Caki2 (cell line): ENCODE measurements at places on chromosomes 2 and 18. TPM values are rescaled to one million over a fixed set of nuclear protein-coding genes. Genes with fewer than 3 reads are reported as not detected.

Gene MAP3K19
- total RNA-seq, result not detected in 2 replicates

- peak; percentile 5 for DNase-seq
Observed at GRCh38 chr18:62249478-62250097, 62.5 kb downstream of the RELCH start.

GRCh38 chr2:20164061-20164733, 60.7 kb downstream of the SDC1 start:
- peak; percentile 40 for DNase-seq

DNA sequence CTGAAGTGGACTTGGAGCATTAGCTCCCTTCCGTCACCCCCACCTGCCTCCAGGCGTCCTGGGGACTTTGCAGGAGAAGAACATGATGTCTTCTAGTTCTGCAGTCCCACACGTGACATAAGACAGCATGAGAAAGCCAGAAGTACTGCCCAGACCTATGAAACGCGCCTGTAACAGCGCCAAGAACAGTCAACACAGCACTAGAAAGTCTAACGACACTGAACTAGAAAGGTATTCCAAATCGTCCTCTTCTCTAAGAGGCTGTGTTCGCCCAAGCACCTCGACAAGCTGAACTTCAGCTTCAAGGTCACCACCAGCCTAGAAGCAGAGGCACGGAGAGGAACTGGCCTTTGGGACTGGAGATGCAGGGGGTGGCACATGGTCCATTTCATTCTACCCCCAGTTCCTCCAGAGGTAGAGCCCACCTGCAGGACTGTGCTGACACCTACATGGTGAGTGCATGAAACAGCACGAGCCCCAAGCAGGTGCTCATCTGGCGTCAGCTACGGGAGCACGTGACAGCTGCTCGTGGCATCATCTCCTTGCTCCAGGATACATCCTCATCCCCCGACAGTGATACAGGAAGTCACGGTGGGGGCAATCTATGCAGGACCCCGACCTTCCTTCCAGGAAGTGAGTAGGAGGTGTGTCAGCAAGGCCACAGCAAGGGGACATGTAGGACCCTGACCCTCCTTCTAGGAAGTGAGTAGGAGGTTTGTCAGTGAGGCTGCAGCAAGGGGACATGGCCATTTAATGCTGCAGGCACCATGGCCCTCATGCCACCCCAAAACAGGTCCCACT, 3.7 kb downstream of the HDAC4 start:
- DNase-seq, result no peak
